CD4-positive, alpha-beta T cell treated with Interleukin-4 for 1 hour (primary cell): ENCODE measurements at places on chromosomes 1 and 21.

DNA sequence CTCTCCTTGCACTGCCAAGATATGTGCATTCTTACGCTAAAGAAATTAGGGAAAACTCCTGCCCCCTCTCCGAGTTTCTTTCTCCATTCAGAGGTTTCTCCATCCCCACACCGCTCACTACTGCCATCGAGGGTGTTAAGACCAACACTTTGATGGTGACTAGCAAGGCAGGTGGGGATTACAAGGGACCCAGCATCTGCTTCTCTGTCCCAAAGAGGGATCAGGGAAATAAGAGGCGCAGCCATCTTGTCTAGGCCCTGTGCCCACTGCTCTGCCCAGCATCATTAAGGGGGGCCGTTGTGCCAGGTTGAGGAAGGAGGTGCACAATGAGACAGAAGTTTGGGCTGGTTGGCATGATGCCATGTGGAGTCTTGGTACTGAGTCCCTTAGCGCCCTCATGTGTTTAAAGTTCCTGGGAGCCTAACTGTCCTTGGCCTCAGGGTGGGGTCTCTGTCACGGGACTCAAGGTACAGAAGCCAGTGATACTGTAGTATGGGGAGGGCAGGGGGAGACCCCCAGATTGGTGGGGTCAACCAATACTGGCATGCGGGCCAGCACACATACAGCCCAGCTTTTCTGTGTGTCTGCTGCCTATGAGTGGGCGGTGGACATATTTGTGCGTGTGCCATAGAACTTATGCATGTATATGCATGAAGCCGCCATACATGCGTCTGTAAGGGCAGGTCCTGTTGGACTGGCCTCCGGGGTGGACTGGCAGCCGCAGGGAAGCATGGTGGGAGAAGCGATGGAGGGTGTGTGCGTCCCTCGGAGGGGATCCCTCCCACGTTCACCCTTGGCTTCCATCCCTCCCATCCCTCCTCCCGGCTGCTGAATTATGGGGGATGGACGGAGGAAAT lies 5.5 kb downstream of the EFNA3 start:
- DNase-seq, result peak; percentile 48

DNA sequence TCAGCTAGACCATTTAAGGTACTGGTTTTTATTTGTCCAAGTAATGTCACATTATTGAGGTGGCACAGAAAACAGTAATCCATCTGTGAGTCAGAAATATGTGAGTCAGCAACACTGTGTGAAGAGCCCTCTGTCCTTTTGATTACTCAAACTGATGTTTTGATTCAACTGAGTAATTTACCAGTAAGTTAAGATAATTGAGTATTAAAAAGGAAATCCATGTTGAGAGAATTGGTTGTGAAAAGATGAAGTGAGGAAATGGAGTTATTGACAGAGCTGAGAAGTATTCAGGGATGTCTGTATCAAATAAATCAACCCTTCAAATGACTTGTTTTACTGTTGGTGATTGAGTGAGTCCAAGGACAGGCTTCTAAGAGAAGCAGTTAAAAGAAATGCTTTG lies 302.7 kb upstream of the SGIP1 start:
- DNase-seq, result no peak

GRCh38 chr1:51512606-51513005 lies 6.5 kb downstream of the EPS15 start:
- no peak for DNase-seq

- DNase-seq, result no peak
Observed at GRCh38 chr1:203549309-203549708, 55.4 kb downstream of the OPTC start.

GRCh38 chr1:159598196-159598595 lies 10.6 kb downstream of the APCS start:
- DNase-seq, result no peak

DNA sequence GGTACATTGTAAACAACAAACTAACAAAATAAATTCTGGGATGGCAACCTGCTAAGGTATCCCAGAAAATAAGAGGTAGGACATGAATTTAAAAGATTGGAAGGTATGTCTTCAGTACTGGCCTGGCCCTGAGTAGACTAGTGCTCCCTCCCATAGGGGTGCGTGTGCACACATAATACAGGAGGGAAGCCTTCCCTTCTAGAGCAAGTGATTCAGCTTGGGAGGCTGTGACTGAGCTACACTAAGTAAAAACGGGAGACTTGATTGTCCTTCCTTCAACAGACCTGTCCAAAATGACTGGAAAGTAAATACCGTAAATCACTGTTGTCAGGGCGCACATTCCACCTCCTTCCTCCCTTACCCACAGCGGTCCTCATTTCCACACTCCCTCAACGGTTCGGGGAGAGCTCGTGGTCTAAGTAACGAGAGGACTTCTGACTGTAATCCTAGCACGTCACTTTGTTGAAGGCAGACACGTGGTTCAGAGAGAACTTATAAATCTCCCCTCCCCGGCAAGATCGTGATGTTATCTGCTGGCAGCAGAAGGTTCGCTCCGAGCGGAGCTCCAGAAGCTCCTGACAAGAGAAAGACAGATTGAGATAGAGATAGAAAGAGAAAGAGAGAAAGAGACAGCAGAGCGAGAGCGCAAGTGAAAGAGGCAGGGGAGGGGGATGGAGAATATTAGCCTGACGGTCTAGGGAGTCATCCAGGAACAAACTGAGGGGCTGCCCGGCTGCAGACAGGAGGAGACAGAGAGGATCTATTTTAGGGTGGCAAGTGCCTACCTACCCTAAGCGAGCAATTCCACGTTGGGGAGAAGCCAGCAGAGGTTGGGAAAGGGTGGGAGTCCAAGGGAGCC lies at the start of gene TGFB2:
TGFB2 (plus strand) TSS at position 523 of the 859 bp plus-strand sequence. CDS start 1,366 bp downstream, outside the sequence.
- DNase-seq, result no peak

DNA sequence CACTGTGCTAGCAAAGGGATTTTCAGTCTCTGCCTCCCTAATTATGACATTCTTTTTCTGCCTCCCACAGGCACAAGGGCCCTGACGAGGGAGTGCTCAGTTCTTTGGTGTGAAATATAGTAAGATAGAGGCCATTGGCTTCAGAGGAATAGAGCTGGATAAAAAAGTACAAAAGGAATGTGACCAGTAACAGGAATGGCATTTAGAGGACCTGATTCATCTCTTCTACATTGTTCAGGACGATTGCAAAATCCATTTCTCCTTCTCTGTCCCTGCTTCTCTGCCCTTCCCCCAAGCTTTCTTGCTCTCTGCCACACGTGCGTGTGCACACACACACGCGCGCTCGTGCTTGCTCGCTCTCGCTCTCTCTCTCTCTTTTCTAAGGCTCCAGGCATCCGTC lies 668.2 kb downstream of the KIF26B start:
- DNase-seq, result no peak

DNA sequence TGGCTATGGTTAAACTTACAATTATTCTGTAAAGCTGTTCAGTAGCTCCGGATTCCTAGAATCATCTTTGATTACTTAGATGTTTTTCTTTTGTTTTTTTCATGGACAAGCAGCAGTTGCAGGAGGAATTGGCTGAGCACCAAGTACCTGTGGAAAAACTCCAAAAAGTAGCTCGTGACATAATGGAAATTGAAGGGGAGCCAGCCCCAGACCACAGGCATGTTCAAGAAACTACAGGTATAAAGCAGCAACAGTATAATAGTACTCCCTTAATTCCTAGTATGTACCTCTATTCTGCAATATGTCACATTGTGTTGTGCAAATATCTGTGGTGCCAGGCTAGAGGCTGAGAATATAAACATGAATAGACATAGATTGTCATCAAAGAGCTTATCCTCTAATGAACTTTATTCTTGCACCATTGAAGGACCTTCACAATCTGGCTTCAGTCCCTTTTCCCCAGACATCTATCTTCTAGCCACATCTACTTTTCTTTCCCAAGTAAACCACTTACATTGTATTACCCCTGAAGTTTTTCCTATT lies 132.3 kb upstream of the BMP8A start:
- DNase-seq, result no peak

- no peak for DNase-seq
Observed at GRCh38 chr1:229434005-229434640, at the start of gene ACTA1. Gene ACTA1 (minus strand): TSS chr1:229434094. CDS start chr1:229433115, 979 bp downstream.

DNA sequence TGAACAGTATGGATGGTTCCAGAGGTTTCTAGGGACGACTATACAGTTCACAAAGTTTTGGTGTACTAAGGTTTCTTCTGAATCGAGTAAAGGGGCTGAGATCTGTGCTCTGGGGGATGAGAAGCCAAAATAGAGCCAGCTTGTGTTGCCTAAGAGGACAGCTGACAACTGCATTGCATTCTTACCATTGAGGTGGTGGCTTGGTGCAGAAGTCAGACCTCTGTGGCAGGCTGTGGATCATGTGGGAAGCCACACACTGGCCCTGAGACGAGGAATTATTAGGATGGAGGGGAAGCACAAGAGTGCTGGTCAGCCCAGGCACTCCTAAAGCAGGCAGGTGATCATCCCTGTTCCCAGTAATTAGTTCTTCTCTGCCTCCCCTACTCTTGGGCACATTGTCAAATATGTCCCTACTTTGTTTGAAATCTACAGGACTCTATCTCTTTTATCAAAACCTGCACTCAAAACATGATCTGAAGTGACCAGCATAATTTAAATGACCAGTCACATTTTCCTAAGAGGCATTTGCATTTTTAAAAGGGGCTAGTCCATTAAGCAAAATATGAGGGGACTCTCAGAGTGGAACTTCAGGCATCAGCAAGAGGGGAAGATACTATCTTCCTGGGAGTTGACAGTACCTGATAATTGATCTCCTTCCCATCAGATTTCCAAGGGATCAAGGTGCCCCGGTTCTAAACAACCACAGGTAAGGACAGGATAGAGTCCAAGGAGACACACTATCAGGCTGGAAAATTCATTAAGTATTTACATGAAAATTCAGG lies at the start of gene FCRLB:
FCRLB (plus strand) TSS at position 589 of the 782 bp plus-strand sequence. CDS start 1,129 bp downstream, outside the sequence.
- no peak for DNase-seq

DNA sequence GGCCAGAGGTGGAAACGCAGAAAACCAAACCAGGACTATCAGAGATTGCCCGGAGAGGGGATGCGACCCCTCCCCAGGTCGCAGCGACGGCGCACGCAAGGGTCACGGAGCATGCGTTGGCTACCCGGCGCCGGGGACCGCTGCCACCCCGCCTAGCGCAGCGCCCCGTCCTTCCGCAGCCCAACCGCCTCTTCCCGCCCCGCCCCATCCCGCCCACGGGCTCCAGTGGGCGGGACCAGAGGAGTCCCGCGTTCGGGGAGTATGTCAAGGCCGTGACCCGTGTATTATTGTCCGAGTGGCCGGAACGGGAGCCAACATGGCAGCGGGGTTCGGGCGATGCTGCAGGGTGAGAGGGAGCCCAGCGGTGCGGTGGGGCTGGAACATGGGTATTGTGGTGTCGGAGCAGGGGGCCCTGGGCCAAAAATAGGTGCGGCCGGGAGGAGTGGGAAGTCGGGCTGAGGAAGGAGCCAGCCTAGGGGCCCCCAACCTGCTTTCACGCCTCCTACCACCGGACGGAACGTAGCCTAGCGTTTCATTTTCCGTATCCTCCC lies at the start of gene ACADM:
ACADM (plus strand) TSS at position 238 of the 551 bp plus-strand sequence; CDS start at position 317, 79 bp downstream.
- DNase-seq, result peak; percentile 83

GRCh38 chr1:189538271-189538670 lies 939.4 kb downstream of the BRINP3 start:
- no peak for DNase-seq

- DNase-seq, result no peak
Observed at GRCh38 chr1:181898773-181899172, 162.7 kb downstream of the ZNF648 start.

GRCh38 chr1:169003864-169004516 lies 102.5 kb upstream of the ATP1B1 start:
- no peak for DNase-seq

DNA sequence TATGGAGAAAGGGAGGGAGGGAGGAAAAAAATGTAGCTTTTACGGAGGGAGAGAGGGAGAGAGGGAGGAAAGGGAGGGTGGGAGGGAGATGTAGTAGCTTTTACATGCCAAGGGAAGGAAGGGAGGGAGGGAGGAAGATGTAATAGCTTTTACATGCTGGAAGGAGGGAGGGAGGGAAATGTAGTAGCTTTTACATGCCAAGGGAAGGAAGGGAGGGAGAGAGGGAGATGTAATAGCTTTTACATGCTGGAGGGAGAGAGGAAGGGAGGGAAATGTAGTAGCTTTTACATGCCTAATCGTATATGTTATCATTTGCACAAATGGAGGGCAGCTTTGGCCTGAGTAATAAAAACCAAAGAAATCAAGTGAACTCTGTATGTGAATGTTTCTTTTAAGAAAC lies 35.6 kb downstream of the EEIG2 start:
- DNase-seq, result no peak

DNA sequence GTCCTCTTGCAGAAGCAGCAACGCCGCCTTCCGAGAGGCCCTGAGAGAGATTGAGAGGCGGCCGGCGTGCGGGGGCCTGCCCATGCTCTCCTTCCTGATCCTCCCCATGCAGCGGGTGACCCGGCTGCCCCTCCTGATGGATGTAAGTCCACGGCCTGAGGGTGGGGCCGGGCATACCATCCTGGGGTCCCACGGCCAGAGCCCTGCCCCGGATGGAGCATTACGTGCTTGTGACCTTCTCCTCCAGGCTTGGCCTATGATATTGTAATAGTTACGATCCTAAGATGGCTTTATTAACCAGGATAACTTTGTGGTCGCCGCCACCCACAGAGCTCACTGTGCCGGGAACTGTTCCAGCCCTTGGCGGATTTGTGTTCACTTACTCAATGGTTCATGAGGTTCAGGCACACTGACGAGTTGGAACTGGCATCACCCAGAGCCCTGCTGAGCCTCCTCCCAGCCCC lies 18.9 kb downstream of the ARHGEF16 start:
- DNase-seq, result no peak
